ENCODE measurements at places on chromosomes 1 and 21.

GRCh38 chr1:172342584-172343239 is 77.8 kb upstream of the C1orf105 start:
- no peak for DNase-seq

DNA sequence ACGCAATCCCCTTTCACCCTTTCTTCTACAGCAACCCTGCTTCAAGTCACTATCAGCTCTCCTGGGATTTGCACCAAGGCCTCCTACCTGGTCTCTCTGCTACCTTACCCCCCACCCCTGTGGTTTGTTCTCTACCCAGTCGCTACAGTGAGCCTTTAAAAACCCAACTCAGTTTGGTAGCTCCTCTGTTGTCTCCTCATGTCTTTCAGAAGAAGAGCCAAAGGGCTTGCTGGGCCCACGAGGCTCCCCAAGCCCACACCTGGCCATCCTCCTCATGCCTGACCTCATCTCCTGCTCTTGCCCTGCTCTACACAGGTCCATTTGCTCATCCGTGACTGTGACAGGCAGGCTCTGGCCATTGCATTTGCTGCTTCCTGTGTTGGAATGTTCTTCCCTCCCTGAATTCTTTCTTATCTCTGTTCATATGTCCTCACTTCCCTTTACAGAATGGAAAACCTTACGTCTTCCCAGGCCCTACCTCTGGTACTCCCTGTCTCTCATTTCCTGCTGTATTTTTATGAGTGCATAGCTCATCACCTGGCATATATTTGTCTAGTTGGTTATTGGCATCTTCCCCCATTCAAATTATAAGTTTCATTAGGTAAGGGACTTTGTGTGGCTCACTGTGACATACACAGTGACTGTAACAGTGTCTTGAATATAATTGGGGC is 3.3 kb downstream of the RGS16 start:
- DNase-seq: no peak

DNA sequence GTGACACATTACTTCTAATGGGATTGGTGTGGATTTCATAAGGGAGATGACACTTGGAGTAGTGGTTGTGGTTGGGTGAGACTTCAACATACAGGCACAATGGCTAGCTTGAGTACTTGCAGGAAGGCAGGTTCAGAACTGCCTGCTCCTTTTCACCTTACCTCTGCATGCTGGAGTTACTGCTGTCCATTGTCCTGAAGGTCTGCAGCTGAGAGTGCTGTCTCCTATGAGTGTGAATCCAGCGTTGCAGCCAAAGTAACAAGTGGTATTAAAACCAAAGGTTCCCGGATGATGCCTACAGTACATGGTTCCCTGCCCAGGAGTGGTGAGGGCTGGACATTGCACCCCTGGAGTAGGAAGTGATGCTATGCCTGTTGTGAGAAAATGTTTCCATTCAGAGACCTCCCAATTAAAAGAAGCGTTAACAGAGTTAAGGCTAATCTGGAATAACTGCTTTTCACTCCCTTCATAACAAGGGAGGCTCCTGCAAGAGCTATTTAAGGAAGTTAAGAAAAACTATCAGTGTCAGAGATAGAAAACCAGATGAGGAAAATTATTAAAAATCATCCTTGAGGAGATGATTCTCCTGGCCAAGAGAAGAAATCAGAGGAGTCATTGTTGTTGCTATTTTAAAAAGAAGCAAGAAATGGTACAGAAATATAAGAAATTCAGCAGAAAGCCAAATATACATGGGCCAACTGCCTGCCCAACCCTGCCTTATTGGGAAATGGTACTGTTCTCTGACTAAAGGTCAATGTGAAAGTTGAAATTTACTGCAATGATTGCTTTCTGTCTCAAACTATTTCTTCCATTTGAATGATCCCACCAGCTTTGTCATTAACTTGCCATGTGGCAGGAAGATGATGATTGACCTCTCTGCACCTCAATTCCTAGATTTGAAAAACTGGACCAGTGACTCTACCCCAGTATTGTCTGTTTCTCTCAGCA is 9.8 kb upstream of the F5 start:
- DNase-seq: no peak

- DNase-seq: no peak
Measured at GRCh38 chr1:44946725-44947062, 39.7 kb downstream of the EIF2B3 start.

DNA sequence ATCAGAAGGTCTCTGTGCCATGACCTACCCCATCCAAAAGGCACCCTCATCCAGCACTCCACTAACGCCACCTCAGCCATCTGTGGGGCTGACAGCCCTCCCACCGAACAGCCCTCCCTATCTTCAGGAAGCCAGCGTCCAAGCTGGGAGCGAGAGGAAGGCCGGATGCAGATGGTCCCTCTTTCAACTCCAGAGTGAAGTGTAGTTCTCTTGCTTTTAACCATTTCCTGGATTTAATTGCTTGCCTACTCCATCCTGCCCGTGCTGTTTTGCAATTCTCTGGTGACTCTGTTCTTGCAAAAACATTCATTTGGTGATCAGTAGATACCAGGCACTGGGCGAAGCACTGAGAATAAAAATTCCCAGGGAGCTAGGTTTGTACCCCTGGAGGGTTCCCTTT is 8.2 kb upstream of the DYRK1A start:
- no peak for DNase-seq

DNA sequence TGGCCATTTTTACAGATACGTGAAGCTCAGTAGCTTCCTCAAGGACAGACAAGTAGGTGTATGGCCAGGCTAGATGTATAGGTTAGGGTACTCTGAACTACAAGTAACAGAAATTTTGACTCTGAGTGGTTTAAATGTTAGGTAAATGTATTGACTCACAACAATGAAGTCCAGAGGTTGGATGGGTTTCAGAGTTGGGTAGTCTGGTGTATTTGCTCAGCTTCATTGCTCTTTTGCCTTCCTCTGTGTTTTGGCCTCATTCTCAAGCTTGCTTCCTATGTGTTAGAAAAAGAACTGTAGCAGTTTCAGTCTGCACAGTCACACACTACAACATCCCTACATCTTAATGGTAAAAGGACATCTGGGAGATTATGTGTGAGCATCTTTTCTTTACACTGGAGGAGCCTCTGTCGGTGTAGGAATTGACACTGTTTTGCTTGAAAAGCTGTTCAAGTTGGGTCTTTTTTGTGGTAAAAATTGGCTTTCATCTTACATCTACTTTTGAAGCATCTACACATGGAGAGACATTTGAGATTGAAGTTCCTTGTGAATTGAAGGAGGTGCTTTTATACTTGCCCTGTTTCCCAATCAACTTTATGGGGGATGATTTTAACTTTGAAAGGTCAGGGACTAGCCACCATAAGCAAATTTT is 64.4 kb downstream of the MAST2 start:
- no peak for DNase-seq

DNA sequence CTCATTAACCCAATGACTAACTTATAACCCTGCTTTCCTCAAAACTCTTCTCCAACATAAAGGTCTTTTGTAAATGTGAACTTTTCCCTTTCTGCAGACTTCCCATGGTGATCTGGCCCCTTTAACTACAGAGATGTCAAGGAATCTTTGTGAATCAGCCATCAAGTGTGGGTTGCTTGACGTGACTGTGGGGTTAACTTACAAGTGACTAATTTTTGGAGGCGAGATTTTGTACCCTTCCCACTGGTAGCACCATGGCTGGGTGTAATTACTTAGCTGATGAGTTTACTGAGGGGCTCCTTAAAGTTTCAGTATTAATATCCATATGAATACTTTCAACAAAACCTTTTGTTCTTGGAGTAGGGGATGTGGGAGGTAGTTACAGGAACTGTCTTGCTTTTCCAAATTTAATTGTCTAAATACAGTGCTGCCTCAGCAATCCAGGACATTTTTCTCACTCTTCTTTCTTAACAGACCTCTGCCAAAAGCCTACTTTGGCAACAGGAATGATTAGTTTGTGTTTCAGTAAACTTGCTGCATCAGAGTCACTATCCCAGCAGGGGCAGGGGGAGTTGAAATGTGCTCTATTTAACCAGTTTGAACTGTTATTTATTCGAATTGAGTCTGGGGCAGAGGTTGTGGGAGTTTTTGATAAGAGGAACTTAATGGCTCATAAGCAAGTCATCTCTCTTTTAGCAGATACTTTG is 217.3 kb upstream of the FGGY start:
- no peak for DNase-seq

DNA sequence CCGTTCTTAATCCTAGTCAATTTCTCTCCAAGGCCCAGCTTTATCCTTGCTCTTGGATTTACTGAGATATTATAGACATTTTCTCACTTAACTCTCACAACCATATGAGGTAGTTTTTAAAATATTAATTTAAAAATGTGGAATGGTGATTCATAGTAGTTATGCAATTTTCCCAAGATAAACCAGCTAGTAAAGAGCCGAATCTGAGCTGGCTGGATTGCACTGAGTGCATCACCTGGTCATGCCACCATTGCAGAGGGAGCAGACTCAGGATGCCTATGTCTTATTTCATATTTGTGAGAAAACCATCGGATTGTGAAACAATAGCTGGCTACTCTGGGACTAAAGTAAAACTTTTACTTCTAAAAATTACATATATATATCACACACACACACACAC is 494.0 kb downstream of the KCNT2 start:
- DNase-seq: no peak

DNA sequence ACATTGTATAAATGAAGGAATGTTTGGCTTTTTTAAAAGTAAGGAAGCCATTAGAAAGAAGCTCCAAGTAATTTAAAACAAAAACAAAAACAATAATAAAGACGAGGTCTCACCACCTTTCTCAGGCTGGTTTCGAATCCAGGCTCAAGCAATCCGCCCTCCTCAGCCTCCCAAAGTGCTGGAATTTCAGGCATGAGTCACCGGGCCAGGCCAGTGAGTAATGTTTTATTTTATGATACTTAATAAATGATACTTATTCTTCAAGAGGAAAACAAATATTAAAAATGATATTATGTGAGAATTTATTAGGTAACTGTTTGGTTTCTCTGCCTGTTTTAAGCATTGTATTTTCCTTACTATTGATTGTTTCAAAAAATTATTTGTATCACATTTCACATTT is 201.4 kb upstream of the BRINP3 start:
- DNase-seq: no peak

- no peak for DNase-seq
Measured at GRCh38 chr1:109668123-109668775, 392 bp downstream of the GSTM2 start.

- DNase-seq: no peak
Measured at GRCh38 chr1:84253036-84253435, 48.5 kb upstream of the SAMD13 start.

GRCh38 chr1:210294999-210295745 is 33.5 kb upstream of the HHAT start:
- peak; percentile 74 for DNase-seq

GRCh38 chr1:200938955-200939354 is 44.3 kb downstream of the INAVA start:
- no peak for DNase-seq

DNA sequence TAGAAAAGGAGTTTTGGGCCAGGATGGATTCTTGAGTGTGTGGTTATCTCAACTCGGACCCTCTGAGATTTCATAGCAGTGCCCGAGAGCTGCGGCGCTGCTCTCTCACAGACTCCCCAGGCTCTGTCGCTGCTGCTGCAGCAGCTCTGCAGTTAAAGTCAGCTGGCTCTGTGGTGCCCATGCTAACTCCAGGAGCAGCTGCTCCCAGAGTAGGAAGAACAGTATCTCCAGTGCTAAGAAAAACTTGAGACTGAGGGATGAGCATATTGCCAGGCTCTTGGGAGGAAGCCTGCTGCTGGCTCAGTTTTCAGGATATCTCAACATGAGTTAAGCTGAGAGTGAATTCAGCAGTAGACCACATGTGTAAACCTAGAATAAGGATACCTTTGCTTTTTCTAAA is 4.5 kb downstream of the LCE2D start:
- no peak for DNase-seq

- no peak for DNase-seq
Measured at GRCh38 chr1:21546122-21546825, 37.1 kb downstream of the ALPL start.

GRCh38 chr1:246039584-246039983 is 467.5 kb downstream of the SMYD3 start:
- no peak for DNase-seq

GRCh38 chr1:166221316-166221715 is 54.5 kb upstream of the FAM78B start:
- DNase-seq: no peak

DNA sequence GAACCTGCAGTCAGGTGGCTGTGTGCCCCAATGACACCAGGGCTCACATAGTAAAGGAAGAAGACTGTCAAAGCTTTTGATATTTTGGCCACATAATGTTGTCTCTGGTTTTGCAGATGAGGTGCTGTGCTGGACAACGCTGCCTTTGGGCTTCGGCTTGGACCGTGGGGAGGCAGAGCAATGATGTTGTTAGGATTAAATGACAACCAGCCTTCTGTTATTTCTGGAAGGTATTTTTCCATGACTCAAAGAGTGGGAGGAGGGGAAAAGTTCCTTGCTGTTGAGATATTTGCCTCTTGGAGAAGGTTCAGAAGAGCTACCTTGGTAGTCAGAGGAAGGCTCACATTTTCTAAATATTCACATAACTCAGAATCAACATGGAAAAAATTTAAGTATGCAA is 187.3 kb upstream of the GALNT2 start:
- no peak for DNase-seq

DNA sequence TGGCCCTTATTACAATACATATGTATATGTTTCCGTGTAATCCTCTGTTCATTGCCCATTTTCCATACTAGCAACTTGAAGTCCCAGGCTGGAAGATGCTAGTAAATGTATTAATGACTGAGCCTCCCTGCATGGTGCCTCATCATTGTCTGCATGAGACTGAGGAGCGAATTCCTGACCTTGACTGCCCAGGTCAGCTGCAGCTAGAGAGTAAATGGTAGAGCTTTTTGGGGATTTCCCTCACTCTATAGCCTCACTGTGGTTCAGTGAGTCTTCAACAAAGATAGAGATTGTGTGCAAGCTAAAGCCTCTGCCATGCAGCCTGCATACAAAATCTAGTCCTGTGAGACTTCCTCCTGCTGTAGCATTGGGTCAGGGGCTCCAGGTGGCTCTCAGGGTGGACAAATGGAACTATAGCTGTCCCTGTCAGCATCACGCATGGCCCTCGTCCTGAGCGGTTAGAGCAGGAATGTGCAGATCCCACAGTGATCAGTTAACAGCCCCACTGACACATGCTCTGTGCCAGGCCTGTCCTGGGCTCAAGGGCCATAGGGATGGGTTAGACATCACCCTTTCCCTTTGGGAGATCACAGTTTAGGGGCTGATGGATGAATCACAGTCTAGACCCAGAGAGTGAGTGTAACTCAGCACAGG is 741.7 kb downstream of the MATN1 start:
- no peak for DNase-seq

DNA sequence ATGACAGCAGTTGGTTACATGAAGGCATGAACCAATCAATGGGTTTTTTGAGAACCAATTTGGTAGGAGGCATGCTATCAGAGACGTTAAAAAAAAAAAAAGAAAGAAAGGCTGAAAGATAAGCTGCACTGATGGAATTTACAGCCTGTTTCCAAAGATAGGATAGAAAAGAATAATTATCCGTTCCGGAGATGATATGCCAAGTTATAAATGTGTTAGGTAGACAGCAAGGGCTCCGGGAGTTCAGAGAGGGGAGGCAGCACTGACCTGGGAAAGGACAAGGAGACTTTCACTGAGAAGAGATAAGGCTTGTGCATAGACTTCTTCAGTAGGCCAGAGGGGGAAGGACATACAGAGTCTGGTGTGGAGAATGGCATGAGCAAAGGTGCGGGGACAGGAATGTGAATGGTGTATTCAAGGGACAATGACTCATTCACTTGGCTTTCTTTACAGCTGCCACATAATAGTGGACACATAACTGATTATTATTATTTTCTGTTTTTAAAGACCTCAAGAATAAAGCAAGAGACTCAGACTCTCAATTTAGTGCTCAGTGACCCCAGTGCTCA is 24.8 kb upstream of the ACBD6 start:
- DNase-seq: no peak

- DNase-seq: peak; percentile 30
Measured at GRCh38 chr1:5999711-6000443, 7.7 kb upstream of the NPHP4 start.
